ENCODE measurements at places on chromosomes 13 and 19.

GRCh38 chr19:11570039-11570462, 7.4 kb downstream of the ACP5 start:
- DNase-seq, result no peak

- DNase-seq, result no peak
Measured at GRCh38 chr19:7982103-7982502, 23.3 kb downstream of the ELAVL1 start.

DNA sequence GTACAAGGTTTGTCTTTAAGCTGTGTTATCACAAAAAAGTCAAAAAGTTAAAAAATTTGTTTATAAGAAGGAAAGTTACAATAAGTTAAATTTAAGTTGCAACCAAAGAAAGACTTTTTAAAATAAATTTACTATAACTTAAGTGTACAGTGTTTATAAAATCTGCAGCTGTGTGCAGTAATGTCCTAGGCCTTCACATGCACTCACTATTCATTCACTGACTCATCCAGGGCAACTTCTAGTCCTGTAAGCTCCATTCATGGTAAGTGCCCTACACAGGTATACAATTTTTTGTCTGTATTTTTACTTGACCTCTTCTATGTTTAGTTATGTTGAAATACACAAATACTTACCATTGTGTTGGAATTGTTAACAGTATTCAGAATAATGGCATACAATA, 667.9 kb upstream of the SLITRK5 start:
- no peak for DNase-seq

DNA sequence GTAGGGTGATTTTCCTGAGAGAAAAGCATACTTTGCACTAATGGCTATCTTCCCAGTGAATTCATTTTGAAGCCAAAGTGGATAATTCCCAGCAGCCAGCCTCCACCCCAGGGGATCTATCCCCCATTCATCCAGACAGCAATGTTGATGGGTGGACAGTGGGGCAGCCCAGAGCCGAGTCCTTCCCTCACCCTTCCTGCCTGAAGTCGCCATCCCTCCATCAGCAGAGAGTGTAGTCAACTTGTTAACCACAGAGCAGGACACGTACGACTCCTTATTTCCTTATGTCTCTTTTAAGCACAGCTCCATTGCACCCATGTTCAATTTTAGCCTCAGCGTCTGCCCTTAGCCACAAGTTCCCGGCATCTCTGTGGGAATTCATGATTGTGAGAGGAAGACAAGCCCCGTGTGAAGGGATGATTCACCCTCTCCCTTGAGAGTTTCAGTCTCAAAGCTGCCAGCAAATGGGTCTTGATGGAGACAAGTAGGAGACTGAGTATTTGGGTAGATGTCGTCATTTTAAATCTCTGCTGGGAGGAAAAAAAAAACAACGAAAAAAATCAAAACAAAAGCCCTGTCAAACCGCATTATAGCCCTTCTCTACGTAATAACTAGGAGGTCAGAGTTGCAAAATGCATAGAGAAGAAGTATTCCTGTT, 58.3 kb upstream of the MEDAG start:
- DNase-seq, result peak; percentile 46

DNA sequence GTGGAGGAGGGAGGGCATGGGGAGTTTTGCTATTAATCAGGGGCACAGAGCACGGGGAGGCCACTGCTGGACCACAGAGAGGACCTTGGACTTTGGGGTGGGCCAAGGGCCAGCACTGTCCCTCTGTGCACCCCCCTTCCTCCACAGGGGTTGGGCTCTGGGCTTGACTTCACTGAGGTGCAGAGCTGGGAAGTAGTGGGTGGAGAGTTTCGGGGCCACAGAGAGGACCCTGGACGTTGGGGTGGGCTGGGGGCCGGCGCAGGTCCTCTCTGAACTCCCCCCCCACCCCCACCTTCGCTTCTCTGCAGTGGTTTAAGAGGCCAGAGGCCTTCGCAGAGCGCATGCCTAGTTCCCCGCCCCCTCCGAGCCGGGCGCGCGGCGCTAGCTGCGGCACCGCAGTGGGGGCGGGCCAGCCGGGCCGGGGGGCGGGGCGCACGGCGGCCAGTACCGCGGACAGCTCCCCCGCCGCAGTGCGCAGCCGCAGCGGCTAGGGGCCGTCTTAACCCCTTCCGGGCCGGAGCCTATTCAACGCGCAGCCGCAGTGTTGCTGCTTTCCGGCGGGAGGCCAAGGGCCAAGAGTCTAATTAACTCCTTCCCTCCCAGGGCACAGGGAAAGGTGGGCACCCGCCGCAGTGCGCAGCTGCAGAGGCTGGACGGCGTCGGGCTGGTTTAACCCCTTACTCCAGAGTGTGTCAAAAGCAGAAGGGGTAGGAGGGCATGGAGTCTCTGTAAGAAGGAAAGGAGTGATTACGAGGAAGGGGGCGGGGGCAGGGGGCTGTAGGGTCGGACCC, 3.7 kb downstream of the KCNC3 start:
- DNase-seq, result peak; percentile 49

- no peak for DNase-seq
Measured at GRCh38 chr13:60174113-60174512, 10.4 kb upstream of the DIAPH3 start.

GRCh38 chr13:41960211-41960636, 685 bp downstream of the VWA8 start:
- peak; percentile 38 for DNase-seq

- DNase-seq, result no peak
Measured at GRCh38 chr19:35268536-35269437, at the start of gene USF2. Gene USF2, plus strand, starts transcription at chr19:35268962. Its CDS starts 140 bp downstream, at chr19:35269102.

DNA sequence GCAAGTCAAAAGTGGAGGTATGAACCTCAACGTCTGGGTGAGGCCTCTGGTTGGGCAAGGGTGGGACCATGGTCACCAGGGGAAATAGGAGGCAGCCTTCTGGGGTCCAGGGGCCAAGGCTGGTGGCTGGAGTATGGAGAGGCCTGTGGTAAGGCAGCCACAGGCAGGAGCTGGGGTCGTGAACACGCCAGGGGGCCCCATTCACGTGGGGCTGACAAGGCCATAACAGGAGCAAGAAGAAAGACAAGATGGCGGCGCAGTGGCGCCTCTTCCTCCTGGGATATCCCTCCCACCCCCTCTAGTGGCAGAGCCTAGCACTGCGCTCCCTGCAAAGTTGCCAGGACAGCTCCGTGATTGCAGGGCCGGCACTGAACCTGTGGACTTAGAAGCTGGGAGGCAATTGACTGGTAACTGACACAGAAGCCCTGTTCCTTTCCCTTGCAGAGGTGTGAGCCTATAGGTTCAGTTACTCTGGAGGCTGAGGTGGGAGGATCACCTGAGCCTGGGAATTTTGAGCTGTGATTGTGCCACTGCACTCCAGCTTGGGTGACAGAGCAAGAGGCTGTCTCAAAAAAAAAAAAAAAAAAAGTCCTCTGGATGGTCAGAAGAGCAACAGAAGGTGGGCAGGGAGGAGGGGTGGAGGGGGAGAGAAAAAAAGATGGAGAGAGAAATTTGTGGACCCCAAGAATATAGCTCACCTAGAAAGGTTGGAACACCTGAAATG, 19.7 kb upstream of the EDDM13 start:
- DNase-seq, result peak; percentile 47

- no peak for DNase-seq
Measured at GRCh38 chr13:40660141-40660664, 6.2 kb downstream of the FOXO1 start.

DNA sequence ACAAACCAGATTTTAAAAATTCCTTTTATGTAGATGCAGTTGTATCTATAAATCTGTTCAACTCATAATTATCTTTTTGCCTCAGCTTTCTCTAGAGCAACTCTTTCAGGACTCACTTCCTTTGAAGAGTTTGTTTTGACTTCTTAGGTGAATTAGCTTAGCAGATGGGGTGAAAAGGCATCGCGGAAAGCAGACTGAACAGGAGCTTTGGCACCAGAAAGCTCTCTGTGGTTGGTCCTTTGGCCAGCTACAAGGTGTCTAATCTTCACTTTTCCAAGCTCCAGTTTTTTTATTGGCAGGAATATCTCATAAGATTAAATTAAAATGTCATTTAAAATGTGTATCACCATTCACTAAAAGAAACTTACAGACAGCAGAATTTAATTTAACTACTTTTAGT, 60.6 kb upstream of the KLF12 start:
- no peak for DNase-seq

DNA sequence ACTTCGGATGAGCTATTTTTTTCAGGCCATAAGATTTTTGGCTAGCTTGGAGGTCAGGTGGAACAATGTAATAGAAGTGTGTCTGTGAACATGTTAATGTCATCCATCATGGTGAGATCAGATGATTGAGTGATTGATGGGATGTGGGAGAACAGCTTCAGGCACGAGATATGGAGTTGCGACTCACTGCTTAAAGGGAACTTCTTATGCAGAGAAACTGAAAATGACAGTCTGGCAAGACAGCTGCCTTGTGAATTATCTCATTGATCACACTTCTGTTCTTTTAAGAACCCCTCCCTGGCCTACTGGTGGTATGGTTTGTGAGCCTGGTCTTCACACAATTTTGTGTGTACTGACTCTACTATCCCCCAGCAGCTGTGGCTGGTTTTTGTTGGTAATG, 96.0 kb downstream of the OLFM4 start:
- no peak for DNase-seq

DNA sequence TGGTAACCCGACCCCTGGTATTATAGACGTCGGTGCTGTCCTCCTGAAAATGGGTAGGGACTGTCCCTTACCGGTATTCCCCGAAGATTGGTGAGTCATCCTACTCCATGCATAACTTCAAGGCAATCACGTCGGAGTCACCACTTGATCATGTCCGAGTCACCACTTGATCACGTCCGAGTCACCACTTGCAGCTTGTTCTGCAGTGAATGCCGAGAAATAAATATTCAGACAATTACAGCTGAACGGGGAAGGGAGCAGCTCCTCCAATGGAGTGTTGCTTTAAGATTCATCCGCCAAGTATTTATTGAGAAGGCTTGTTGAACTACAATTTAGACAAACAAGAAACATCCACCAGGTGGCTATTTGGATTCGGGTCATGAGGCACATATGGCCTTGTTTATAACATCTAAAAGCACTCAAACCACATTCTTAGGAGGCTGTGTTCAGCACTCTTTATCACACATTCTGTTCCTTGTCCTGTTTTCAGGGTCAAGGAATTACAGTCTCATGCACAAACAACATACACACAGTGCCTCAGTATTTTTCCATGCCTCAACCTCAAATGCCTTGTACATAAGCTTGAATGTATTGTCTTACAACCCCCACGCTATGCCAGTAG, 43.1 kb downstream of the ZNF726 start:
- peak; percentile 2 for DNase-seq

DNA sequence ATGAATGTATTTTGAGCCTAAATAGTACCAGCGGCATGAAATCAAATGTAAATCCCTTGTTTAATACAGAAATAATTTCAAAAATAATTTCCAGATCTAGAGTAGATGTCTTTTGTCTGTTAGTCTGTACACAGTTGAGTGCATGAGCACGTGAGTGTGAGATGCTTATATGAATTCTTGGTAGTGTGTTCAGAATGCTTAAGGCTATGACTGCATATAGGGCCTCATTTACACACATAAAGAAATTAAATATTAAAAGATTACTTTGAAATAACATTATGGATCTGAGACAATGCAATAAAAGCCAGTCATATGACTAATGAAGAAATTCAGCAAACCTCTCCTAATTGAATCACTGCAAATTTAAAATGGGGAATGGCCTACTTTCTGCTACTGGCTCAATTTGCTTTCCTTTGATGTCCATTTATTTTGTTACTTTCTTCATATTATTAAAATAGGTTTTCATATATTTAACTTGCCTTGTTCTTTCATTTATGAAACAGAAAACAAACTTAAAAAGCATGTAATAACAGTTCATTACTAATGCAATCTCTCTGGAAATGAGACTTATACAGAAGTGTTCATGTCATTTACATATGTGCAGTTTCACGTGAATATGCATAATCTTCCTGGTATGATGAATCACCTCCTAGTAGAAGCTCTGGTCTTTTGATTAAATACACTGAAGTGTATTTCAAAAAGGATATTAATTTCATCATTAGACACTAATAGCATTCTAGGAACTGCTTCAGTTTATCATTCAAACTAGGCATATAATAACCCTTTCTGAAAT, 4.5 kb downstream of the AMER2 start:
- DNase-seq, result no peak

GRCh38 chr13:43132257-43132656, 108.9 kb downstream of the DNAJC15 start:
- peak; percentile 20 for DNase-seq

DNA sequence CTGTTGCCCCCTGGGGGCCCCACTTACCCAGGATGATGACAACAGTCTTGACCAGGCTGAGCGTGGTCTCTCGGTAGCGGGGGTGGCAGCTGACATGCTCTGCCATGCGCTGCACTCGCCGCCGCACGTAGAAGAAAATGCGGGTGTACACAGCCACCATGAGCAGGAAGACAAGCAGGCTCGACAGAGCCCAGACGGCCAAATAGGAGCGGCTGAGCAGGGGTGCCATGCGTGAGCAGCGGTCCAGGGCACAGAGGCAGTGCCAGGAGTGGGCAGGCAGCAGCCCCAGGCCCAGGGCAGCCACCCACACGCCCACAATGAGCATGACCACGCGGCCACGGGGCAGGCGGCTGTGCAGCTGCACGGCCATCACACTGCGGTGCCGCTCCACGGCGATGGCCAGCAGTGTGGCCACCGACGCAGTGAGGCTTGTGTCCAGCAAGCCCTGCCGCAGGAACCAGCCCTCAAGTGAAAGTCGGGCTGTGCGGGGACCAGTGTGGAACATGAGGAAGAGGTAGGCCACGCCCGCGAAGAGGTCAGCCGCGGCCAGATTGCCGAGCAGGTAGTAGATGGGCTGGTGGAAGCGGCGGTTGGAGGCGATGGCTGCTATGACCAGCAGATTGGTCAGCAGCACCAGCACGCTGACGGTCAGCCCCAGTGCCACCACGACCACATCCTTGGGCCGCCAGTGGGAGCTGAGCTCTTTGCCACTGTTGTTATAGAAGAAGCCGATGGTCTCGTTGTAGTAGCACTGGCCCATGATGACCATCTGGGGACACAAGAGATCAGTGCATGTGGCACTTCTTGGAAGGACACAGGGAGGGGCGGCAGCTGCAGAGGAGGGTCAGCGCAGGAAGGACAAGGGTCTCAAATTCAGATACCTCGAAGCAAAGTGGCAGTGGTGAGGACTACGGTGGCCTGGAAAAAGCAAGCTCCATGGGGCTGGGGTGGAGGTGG, 1.2 kb downstream of the LPAR2 start:
- no peak for DNase-seq

- no peak for DNase-seq
Measured at GRCh38 chr19:22783651-22784410, at the start of gene ZNF99. Gene ZNF99, minus strand, starts transcription at chr19:22784151. Its CDS starts 135 bp downstream, at chr19:22784016.
